ENCODE measurements at places on chromosomes 5 and 9.
A peak's percentile ranks its signal among the peaks of the same experiment; 100 is the strongest.

DNA sequence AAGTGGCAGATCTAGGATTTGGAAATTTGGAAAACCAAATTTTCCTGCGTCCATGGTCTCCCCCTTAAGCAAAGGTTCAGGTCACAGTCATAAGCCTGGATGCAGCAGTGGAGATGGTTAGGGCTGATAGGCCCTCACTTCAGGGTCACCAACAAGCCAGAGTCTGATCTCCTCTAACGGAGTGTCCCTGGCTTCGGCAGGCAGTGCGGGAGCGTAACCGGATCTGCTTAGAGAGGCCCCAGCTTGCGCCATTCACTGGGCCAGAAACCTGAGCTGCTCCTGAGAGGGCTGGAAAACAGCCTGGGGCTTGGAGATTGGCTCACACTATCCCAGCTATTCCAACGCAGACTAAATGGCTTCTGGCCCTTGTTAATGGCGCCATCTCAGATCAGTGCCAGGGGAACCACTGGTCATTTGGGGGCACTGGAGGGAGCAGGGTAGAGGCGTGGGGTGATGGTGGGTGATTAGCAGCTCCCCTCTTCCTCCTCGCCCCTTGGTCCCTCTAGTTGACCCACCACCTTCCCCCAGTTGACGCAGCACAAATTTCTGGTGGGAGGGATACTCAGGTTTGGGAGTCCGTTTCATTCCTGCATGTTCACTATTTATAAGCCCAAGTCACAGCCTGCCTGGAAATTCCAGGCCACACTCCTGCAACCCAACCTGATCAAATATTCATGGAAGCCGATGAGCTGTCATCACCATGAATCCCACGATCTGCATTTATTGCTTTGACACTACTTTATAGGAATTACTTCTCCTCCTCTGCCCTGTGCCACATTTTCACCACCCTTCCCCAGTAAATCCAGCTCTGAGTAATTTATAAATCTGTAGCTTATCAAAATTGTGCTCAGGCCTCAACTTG, 134.6 kb upstream of the CPEB4 start:
- no peak for DNase-seq

- no peak for DNase-seq
Observed at GRCh38 chr5:57566914-57567313, 84.3 kb upstream of the ACTBL2 start.

GRCh38 chr9:68509689-68510088, 31.0 kb downstream of the TMEM252 start:
- DNase-seq: no peak

- DNase-seq: no peak
Observed at GRCh38 chr5:117207088-117207668, 632.6 kb upstream of the SEMA6A start.

- no peak for DNase-seq
Observed at GRCh38 chr5:18314192-18314778, 680.0 kb downstream of the TAF11L14 start.

- DNase-seq: no peak
Observed at GRCh38 chr9:37967014-37967760, 63.3 kb upstream of the SLC25A51 start.

DNA sequence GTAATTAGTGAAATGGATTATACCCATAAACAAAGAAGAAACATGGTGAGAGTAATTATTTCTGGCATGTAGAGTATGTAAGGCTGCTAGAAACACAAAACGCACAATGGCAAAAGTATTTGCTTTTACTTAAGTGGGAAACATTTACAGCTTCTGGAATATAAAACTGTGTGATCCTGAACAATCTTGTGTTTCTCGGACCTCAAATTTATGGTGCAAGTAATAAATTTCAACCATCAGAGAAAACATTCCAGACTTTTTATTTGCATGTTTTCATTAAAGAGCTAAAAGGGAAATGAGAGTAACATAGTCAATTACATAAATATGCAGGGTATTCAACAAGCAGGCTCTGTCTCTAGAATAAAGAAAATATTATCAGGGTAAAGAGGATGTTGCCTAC, 17.2 kb upstream of the PRR16 start:
- DNase-seq: no peak

DNA sequence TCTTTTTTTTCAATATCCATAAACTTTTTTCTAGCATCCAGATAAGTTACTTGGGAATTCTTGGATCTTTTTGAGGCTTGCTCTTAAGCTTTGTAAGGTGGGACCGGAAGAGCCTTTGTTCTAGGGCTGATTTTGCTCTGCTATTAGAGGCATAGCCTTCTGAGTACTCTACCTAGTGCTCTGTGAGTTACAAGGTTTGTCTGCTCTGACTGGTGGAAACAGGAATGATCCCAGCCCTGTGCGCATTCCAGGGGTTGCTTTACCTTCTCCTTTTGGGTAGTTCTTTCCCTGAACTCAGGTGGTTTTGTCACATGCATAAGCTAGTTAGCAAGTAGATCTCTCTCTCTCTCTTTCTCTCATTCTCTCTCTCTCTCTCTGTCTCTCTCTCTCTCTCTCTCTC, 180.8 kb upstream of the PCSK5 start:
- no peak for DNase-seq

DNA sequence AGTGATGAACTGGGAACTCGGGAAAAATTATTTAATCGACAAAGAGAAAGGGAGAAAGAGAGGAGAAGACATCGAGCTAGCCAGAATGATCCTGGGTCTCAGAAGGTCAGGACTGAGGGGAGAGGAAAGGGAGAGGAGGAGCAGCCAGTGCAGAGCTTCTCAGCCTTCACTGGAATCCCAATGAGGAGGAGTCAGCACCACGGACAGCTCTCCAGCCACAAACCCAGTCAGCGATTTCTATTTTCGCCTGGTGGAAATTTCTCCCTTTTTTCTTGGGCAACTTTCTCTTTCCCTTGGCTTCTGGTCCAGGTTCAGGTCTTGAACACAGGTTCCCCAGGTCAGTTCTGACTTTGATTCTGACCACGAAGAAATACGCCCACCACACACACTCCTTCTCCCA, 1.6 kb upstream of the BRINP1 start:
- DNase-seq: no peak

GRCh38 chr5:108818613-108819272, 71.0 kb downstream of the FER start:
- no peak for DNase-seq

- DNase-seq: no peak
Observed at GRCh38 chr5:13252699-13253098, 691.8 kb downstream of the DNAH5 start.

DNA sequence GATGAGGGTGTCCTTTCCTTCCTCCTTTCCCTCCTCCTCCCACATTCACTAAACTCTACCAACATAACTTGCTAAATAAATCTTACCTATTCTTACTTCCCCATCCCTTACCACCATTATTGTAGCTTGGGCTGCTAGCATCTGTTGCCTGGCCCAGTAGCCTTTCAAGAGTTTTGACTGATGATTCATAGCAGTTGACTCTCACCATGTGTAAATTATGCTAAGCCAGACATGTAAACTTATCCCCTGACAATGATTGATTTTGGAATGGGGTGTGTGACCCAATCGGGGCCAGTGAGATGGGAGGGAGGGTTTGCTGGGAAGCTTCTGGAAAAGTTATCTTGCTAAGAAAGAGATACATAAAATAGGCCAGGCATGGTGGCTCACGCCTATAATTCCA, 161.8 kb upstream of the SPRY4 start:
- DNase-seq: no peak

DNA sequence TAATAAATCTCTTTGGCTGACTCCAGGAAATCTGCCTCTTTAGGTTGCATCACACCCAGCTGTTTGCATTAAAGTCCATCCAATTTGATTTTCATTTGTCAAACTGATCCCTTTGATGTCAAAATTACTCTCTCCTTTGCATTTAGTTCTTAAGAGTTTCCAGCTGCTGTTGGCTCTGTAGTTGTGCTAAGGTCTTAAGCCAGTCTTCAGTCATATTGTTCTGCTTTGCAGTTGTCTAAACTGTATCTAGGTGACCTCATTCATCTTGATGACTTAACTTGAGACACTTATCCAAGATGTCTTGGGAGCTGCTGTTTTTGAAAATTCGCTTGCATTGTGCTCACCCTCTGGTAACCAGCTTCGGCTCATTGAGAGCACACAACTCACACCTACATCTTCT, 386.9 kb upstream of the TLE4 start:
- no peak for DNase-seq

GRCh38 chr9:38339496-38339895, 53.0 kb upstream of the ALDH1B1 start:
- no peak for DNase-seq

DNA sequence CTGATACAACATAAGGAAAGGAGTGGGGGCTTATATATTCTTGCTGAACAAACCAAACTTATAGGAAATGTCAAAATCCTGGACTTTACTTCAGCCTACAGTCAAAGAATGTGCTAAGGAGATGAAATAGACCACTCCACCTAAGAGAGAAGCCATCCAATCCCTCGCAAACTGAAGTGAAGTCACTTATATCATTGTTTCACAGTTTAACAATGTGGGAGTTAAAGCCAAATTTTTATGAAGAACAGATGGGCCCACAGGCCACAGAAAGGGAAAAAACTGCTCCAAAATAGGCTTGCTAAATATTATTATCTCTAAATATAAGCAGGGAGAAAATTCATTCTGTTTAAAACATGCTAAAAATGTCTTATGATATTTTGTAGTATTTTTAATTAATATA, 233.3 kb downstream of the GAS1 start:
- DNase-seq: no peak

DNA sequence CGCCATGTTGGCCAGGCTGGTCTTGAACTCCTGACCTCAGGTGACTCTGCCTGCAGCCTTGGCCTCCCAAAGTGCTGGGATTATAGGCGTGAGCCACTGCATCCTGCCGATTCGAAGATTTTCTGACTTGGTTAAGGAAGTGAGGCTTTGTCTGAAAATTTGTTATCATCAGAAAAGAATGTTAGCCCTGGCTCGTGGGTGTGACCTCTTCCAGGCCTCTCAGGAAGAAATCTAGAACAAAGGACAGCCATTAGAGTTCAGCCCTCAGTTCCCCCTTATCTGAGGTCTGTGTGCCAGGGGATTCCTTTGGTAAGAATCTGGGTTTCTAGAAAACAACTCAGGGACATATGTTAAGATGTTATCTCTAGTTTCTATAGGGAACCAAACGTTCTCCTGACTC, 6.2 kb downstream of the OR2S2 start:
- no peak for DNase-seq

DNA sequence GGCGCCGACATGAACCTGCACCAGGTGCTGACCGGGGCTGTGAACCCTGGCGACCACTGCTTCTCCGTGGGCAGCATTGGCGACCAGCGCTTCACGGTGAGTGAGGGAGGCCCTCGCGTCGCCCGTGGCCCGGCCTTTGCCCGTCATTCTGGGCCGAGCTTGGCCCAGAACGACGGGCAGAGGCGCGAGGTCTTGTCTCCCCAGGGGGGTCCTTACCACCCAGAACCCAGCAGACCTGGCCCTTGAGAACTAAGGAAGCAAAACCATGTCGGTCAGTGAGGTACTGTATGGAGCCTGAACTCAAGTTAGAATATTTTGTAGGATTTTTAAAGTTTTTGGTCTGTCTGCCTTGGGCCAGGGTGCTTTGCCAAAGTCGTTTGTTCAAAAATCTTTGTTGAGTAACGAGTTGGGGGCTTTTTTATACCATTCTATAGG, 691 bp downstream of the DMXL1 start:
- DNase-seq: no peak

- DNase-seq: no peak
Observed at GRCh38 chr5:60585618-60586017, 114.3 kb downstream of the DEPDC1B start.

DNA sequence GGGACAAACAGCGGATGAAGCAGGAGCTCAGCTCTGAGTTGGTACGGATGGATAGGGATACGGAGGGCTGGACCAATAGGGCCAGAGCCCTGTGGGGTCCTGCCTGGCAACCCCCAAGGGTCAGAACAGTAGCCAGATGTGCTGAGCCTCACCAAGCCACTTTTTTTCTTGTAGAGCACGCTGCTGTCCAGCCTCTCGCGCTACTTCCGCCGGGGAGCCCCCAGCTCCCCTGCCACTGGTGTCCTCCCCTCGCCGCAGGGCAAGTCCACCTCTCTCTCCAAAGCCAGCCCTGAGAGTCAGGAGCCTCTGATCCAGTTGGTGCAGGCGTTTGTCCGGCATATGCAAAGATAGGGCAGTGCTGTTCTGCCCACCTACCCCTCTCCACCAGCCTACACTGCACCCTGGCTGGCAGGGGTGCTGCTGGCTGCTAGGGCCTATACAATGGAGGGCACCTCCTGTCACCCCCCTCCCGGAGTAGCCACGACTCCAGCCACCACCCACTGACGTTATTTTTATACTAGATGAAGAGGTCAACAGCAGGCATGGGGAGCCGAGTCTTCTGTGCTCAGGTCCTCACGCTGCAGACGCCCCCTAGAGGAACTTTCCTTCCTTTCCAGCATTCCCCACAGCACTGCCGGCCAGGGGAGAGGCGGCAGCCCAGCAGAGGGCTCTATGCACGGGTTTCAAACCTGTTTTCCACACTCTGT, 21.6 kb downstream of the SH3GLB2 start:
- peak; percentile 37 for DNase-seq

- DNase-seq: no peak
Observed at GRCh38 chr5:76041863-76042262, 41.3 kb upstream of the SV2C start.

Measured in activated CD4-positive, alpha-beta T cell treated with anti-CD3 and anti-CD28 coated beads, Interleukin-2, amount 50 U/mL, for 4 hours (primary cell).